ENCODE measurements at places on chromosomes 7 and 10. TPM values are rescaled to one million over a fixed set of nuclear protein-coding genes. Genes with fewer than 3 reads are reported as not detected.

The ZNF25 gene
- total RNA-seq: 38.3 TPM

The GTPBP4 gene
- 18.4 TPM for total RNA-seq

The ATOH7 gene
- total RNA-seq: 1.5 TPM

The INA gene
- 160 TPM for total RNA-seq

The AKR1C3 gene
- total RNA-seq: 1.6 TPM

The MOGAT3 gene
- total RNA-seq: not detected

The CCL24 gene
- not detected for total RNA-seq

The SEMA3A gene
- 36.0 TPM for total RNA-seq

The ICA1 gene
- total RNA-seq: 18.3 TPM

The CFAP43 gene
- 9.1 TPM for total RNA-seq

The UBE2H gene
- total RNA-seq: 79.8 TPM
